Esophagus mucosa (tissue), 1 donor: ENCODE measurements at places on chromosomes 6 and 20. TPM values are rescaled to one million over a fixed set of nuclear protein-coding genes. Genes with fewer than 3 reads are reported as not detected.

RIPPLY2 gene
- not detected for total RNA-seq

LST1 gene
- total RNA-seq, result 2.4 TPM

C6orf132 gene
- total RNA-seq, result 216 TPM

TMEM170B gene
- 0.20 TPM for total RNA-seq

OTOR gene
- total RNA-seq, result not detected

TP53TG5 gene
- total RNA-seq, result 0.36 TPM

PARD6B gene
- total RNA-seq, result 6.5 TPM

- ATAC-seq, result no peak
Measured at GRCh38 chr20:23759306-23759940, 8.7 kb upstream of the CST1 start.

GRCh38 chr6:106763361-106763760, 134.0 kb downstream of the QRSL1 start:
- no peak for ATAC-seq

DNA sequence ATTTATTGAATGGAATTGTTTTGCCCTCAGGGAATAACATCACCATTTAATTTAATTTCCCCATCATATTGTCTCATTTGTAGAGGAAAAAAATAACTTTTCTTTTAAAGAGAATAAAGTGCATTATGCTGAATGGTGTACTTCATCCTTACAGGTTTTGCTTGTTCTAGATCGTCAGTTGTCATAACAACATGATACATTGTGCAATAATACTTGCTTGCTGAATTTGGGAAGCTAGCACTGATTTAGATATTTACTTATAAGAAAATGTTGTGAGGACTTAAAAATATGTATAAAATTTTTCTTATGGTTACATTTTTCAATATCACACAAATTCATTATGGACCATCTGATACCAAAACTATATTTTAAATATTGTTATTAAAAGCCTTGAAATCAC, 509.0 kb upstream of the POU3F2 start:
- no peak for ATAC-seq

- peak; percentile 78 for ATAC-seq
Measured at GRCh38 chr6:90940812-90941481, 354.1 kb upstream of the MAP3K7 start.

DNA sequence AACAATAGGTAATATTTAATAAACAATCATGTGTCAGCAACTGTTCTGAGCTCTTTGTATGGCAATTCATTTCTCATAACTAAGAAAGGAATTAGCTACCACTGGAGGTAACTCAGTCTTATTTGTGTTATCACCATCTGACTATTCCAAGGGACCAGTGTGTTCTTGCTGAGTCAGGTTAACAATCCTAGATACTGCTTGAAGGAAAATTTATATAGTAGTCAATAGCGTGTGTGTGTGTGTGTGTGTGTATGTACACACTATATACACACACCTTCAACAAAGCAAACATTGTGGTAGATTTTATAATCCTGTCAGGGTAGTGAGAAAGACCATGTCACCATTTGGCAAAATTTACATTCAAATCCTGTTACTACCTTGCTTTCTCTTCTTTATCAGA, 45.8 kb upstream of the SMIM8 start:
- ATAC-seq, result no peak

DNA sequence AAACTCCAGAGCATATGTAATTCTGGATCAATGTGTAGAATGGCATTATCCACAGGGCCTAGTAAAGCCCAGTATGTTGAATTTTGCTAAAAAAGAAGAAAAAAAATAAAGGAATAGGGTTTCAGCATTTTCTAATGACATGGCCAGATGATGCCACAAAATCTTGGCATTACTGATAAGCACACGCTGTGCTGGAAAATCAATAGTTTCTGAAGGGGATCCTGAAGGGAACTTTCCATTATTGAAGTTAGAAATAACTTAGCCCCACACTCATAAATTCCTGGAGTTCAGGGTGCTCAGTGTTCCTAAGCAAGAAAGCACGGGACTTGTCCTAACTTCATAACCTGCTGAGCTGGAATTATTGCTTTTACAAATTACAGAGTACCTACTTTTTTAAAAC, 10.8 kb downstream of the TENT5A start:
- no peak for ATAC-seq

- ATAC-seq, result no peak
Measured at GRCh38 chr6:132404330-132404729, 3.1 kb upstream of the MOXD1 start.
